ENCODE measurements at places on chromosomes 2 and 18.

DNA sequence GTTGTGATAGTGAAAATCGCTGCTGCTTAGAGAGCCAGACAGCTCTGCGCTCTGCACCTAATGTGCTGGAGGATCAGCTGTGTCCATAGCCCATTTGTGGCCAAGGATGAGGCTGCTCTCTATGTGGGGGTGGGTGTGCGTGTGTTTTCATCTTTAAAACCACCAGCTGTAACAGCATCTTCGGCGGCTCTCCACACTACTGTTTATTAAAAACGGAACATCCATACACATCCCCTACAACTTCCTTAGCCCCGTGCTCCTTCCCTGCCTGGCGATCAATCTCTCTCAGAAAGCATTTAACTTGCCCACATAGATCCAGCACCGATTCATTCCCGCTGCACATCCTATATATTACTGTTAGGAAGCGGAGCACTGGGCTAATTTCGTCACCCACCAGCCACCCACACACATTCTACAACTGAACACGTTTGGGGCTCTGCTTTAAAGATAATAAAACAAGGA lies 1.6 kb downstream of the CELF4 start:
- no peak for DNase-seq

DNA sequence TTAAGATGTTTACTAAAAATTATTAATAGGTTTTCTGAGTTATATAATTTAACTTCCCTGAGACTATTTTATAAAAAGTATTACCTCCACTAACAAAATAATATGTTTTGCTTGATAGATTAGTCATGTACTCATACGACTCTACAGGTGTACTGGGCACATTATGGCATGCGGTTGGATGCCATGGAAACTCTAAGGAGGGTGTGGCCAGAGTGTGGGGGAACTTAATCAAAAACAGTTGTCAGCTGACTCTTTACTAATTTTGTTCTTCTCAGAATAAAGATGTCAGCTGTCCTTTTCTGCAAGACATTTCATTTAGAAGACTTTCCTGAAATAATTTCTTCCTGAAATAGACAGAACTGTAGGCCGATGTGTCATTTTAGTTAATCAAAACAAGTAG lies 228.3 kb upstream of the SIX3 start:
- DNase-seq: peak; percentile 16

DNA sequence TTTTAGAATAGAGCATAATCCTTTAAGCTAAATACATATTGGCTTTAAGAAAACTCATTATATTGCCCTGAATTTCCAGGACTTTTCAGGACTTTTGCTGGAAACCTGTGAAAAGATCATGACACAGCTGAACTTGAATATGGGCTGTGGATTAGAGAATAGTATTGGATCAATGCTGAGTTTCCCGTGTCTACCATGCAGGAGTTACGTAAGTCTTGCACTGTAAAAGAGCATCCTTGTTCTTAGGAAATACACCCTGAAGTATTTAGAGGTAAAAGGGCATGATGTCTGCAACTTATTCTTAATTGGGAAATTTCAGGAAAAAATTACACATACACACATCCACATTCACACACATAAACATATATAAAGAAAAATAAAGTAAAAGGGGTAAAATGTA lies 82.1 kb downstream of the ZFP36L2 start:
- DNase-seq: no peak

- DNase-seq: no peak
Observed at GRCh38 chr2:112312821-112313220, 37.4 kb downstream of the ZC3H6 start.

DNA sequence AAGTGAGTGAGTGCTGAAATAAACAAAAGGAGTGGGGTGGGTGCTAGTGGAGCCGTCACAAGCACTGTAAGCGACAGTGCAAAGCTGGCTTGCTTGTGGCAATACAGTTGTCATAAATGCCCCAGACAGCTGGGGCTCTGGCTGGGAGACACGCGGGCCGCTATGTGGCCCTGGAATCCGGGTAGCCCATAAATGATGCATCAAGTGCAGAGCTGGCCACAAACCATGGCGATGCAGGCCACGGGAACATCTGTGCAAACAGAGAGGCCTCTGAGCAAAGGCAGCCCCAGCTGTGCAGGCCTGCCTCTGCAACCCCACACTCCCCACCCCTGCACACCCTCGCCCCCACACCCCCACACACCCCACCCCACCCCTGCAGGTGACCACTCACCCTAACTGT lies 349.2 kb upstream of the ID2 start:
- no peak for DNase-seq

DNA sequence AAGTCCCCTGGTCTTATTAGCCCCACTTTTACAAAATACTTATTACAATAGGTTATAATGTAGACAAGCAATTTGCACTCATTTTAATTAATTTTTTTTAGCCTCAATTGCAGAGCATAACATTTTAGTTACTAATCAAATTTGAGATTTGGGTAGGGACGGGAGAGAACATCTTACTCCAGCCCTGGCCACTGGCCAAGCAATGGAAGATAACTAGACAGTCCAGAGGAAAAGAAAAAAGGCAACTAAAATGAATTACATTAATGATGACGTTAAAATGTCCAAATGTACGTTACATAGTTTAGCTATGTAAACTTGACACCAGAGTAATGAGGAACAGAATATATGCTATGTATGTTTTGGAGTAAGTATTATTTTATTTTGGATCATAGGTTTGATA lies 11.0 kb upstream of the CAVIN2 start:
- DNase-seq: no peak

DNA sequence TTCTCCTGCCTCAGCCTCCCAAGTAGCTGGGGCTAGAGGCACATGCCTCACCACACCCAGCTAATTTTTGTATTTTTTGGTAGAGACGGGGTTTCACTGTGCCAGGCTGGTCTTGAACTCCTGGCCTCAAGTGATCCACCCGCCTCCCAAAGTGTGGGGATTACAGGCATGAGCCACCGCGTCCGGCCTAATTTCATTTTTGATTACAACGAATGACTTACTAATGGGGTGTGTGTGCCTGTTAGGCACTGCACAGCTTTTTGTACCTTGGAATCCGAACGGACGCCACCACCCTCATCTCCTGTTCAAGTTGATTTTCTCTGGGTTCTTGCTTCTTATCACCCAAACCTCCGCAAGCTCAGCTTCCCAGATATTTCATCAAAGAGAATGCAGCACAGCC lies 17.2 kb downstream of the PTMA start:
- no peak for DNase-seq

DNA sequence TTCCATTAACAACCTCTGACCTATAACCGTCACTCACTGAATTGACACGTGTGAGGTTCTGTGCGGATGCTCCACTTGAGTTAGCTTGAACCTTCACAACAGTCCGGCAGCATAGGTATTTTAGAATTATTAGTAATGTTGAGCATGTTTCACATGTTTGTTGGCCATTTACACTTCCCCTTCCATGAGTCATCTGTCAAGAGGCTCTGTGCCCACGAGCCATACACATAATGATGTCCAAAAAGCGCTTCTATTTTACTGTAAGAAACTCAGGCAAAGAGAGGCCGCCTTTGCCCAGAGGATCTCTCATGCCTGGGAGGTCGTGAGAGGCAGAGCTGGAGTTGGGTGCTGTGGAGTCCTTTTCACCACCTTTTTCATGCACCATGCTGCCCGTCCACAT lies 28.9 kb upstream of the TMEM214 start:
- no peak for DNase-seq

DNA sequence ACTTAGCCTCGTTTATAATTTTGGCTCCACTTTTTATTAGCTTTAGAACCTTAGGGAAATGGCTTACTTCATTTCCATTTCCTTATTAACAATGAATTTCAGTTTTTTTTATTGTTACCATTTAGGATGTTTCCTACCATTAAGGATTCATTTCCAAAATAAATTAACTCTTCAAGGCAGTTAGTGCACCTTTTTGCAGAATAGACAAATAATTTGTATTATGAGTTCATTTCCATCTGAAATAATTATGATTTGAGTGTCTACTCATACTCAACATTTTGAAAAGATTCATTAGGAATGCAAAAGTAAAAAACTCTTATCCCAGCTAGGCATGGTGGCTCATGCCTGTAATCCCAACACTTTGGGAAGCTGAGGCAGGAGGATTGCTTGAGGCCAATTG lies 186.8 kb upstream of the STON1 start:
- DNase-seq: no peak

- no peak for DNase-seq
Observed at GRCh38 chr2:117190856-117191559, 623.5 kb upstream of the DDX18 start.

DNA sequence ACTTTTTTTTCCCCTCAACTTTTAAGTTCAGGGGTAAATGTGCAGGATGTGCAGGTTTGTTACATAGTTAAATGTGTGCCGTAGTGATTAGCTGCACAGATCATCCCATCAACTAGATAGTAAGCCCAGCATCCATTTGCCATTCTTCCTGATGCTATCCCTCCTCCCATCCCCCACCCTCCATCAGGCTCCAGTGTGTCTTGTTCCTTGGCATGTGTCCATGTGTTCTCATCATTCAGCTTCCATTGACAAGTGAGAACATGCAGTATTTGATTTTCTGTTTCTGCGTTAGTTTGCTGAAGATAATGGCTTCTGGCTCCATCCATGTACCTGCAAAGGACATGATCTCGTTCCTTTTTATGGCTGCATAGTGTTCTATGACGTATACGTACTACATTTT lies 47.2 kb upstream of the STON1 start:
- no peak for DNase-seq

DNA sequence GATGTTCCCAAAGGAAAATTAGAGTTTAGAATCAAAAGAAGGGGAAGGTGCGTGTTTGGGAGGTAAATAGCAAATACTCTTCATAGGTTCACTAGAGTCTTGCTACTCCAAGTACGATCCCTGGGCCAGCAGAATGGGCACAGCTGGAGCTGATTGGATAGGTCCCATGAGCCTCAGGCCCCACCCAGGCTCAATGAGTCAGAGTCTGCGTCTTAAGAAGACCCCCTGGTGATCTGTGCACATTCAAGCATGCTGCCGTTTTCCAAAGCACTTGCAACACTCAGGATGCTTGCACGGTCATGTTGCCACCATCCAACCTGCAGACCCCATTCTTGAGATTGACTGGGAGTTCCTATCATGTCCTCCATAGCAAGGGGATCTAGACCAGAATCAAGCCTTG lies 40.5 kb downstream of the ABCG8 start:
- no peak for DNase-seq

- DNase-seq: no peak
Observed at GRCh38 chr18:74380916-74381315, 65.3 kb downstream of the C18orf63 start.

- no peak for DNase-seq
Observed at GRCh38 chr2:47558768-47559684, 156.1 kb downstream of the MSH2 start.

- no peak for DNase-seq
Observed at GRCh38 chr2:176733698-176734430, 464.6 kb downstream of the MTX2 start.

DNA sequence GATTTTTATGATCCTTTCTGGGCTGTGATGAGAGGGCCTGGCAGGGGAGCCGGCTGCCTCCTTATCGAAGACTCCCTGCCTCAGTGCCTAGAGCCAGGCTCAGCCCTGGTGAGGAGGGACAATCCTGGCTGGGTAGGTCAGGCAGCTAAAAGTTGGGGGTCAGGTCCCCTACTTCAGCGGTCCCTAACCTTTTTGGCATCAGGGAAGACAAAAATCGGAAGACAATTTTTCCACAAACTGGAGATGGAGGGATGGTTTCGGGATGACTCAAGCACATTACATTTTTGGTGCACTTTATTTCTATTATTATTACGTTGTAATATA lies 53.1 kb downstream of the HS1BP3 start:
- no peak for DNase-seq

- DNase-seq: no peak
Observed at GRCh38 chr18:8701546-8702118, 3.7 kb upstream of the MTCL1 start.

DNA sequence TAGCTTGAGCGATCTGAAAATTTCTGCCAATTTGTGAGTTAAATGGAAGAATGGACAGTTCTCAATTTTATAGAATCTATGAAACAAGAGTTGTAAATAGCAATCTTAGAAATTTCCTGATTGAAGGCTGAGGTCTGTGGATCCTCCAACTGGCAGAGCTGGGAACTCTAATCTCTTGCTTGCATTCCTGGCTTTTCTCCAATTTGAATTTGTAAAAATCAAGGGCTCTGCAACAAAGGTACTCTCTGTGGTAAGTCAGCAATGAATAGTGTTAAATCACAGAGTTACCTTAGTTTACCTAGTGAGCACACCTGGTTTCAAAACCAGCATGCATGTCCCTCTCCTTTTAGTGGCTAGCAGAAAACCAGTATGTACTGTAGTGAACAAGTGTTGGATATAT lies 1070.5 kb downstream of the TDRD15 start:
- no peak for DNase-seq

DNA sequence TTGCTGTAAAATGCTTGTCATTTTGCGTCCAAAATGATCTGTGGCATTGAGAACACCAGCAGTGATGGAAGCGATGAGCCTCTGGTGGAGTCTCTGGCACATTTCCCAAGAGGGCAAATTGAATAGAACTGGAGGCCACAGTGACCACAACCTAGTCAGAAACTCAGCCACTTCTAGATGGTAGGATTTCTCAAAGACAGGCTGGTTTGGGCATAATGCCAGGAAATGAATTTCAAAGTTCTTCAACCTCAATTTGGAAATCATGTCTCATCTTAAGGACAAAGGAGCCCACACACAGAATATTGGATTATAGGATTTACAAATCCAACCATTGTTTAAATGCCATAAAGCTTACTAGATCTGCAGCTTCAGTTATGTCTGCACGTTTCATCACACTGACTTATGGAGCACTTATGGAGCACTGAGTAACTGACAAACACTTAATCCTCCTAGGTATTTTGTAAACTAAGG lies 132.1 kb downstream of the COL6A3 start:
- peak; percentile 11 for DNase-seq

GRCh38 chr2:165182029-165182428 lies 21.8 kb downstream of the SCN3A start:
- DNase-seq: no peak

GRCh38 chr2:111662771-111663470 lies 221.1 kb downstream of the ANAPC1 start:
- DNase-seq: no peak

GRCh38 chr18:77168811-77169311 lies 36.3 kb upstream of the MBP start:
- no peak for DNase-seq

- peak; percentile 69 for DNase-seq
Observed at GRCh38 chr18:12744103-12744502, 41.3 kb downstream of the PSMG2 start.

GRCh38 chr2:1800306-1800705 lies 56.0 kb upstream of the PXDN start:
- no peak for DNase-seq

GRCh38 chr2:193894081-193894480 lies 1699.3 kb upstream of the TMEFF2 start:
- DNase-seq: peak; percentile 10

Data from hematopoietic multipotent progenitor cell treated with erythropoietin and hydrocortisone succinate and interleukin-3 and kit ligand, for 6 days (in vitro differentiated cells).